Stimulated activated CD4-positive, alpha-beta T cell treated with anti-CD3 and anti-CD28 coated beads, Interleukin-2, amount 100 ng/mL, for 24 hours (primary cell): ENCODE measurements at places on chromosomes 12 and 14.
A peak's percentile ranks its signal among the peaks of the same experiment; 100 is the strongest.

- DNase-seq = no peak
These were observed 58.1 kb upstream of the PCED1B start for GRCh38 chr12:47021298-47021697.

GRCh38 chr14:67571991-67572323 is 28.1 kb downstream of the PIGH start:
- no peak for DNase-seq

DNA sequence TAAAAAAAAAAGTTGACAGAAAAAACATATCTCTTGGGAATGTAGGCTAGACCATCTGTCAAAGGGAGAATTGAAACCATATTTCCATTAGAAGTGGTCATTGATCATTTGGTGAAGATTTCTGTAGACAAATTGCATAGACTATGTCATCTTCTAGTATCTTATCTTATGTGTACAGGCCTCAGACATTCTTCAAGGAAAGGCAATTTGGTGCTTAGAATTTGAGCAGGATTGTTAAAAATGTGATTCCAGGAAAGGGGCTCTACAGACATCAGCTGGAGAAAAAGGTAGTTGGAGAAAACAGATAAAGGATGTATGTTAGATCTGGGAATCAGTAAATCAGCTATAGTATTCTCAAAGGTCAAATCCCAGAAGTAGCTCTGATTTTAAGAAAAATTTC is 627.1 kb downstream of the TMTC2 start:
- no peak for DNase-seq

- peak; percentile 41 for DNase-seq
These were observed 925 bp downstream of the DICER1 start for GRCh38 chr14:95156161-95157047.

DNA sequence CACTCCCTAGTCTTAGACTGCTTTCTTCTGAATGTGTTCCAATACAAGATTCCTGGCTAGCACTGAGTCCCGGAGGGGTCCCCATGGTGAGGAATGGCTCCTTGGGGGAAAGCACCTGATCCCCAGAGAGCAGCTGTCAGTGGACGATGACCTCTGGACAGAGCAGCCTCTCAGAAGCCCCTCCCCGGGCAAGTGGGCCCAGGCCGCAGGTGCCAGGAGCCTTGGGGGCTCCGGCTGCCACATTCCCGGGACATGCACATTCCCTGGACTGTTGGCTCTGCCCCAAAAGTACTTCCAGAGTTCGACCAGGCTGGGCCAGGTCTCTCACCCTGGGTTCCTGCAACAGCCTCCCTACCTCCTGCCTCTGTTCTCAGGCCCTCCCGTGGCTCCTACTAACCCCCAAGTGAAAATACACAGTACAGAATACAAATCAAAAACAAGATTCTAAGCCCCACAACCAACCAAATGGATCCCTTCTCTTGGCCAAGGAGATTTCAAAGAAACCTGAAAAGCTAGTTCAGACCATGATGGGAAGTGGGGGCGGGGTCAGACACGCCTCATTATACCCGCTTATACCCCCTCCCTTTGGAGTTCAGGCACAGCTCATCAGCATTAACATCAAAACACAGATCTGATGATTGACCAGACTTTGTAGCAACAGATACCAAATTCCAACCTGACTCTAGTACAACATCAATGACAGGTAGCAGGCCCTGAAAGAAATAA is 23.3 kb upstream of the BTBD6 start:
- DNase-seq = no peak

DNA sequence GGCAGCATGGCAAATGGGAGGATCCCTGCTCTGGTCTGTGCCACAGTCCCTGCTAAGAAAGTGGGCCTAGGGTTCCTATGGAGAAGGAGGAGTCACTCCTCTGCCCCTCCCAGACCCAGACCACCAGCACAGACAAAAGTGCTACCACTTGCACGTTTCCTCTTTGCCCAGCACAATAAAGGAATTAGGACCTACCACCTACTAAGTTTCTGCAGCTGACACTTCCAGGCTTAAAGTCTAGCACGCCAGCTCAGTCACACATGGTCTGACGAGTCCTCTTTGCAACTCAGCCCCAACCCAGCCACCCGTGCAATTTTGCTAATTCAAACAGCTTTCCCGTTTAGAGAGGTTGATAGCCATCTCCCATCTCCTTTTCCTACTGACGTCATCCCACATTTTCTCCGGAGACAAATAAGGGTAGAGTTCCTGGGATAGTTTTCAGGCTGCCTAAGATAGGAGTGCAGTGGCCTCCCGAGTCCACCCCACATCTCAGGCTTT is 66.2 kb upstream of the PTGR2 start:
- DNase-seq = peak; percentile 31

DNA sequence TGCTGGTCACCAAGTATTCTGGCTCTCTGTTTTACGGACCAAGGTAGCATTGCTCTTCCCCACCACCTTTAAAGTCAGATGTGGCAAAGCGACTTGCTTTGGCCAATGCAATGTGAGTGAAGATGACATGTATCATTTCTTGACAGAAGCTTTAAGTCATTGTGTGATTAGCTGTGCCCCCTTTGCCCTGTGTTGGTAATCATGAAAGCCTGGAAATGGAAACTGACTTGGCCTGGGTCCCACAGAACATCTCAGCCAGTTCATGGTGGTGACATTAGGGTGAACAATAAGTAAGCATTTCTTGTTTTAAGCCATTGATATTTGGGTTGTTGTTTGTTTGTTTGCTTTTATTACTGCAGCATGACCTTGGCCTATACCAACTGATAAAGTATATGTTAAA is 15.9 kb upstream of the YLPM1 start:
- DNase-seq = no peak

DNA sequence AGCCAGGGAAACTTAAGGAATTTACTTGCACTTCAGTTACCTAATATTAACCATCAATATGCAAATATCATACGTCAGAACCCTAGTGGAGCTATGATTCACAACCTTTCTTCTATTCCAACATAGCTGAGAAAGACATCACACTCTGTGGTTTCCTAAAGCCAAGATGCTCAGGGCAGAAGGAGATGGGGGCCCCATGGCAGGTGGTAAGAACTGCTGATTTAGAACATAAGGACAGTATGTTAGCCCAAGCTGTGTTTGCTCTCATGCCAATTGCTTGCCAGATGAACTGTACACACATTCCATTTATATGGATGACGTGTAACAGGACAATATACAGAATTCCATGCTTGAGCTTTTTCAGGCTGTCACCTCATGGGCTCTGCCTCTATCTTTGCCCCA is 34.6 kb downstream of the HECTD4 start:
- no peak for DNase-seq

DNA sequence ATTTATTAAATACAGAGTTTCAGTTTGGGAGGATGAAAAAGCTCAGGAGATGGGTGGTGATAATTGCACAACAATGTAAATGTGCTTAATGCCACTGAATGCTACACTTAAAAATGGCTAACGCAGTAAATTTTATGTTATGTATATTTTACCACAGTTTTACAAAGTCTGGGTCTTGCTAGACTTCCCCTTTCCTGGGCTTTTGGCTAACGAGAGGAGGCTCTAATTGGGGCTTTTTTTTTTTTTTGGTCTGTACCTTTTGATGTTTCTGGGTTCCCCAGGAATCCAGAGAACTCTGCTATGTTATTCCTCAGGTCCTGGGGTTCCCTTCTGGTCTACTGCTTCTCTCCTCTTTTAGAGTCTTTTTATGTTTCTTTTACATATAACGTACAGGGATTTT is 355.5 kb downstream of the CACNA1C start:
- DNase-seq = no peak
